ENCODE measurements at places on chromosomes 3 and 15. TPM values are rescaled to one million over a fixed set of nuclear protein-coding genes. Genes with fewer than 3 reads are reported as not detected.

The LTK gene
- total RNA-seq, result 1.1 TPM

GRCh38 chr15:45456212-45457106 lies 66.1 kb downstream of the SLC30A4 start:
- DNase-seq, result no peak

The SRGAP3 gene
- total RNA-seq, result 14.4 TPM

DNA sequence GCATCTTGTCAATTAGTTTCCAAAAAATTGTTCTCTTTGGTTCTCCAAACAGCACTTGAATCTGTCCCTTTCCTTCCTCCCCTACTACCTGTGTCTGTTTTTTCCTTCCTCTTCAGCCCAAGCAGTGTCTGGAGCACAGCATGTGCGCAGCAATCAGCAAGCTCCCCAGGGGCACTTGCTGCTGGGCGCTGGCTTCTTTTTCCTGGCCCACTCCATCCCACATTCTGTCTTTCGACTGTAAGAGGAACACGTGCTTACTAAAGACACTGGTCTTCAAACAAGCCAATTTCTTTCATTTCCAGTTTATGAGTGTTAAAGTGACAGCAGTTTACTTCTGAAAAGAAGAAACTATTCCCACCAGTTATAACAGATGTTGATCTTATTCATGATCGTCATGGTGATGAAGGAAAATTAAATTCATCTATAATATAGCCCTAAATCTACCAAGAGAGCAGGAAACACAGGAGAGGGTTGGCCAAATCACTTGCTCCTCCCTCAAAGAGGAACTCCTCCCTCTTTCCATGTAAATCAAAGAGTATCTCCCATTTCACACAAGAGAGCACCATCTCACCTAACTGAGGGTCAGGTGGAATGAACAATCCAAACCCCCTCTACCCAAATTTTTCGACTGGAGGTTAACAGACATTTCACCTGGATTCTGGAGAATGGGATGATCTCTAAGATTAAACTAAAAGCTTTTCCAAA lies 115.4 kb downstream of the IGF2BP2 start:
- no peak for DNase-seq

DNA sequence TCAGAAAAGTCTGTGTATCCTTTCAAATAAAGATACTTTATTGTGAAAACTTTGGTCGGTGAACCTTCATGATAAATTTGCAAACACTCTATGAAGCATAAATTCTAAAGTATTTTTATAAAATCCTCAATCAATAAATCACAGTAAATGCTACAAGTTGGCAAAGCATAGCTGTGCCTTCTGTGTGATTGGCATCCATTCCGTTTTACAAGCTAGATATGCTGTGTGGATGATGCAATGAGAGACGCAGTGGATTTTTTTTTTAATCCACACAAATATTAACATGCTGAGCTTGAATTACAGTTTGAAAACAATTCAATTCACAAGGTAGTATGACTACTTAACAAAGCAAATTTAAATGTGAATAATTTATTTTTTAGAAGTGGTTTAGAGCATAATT lies 937.2 kb downstream of the ZPLD1 start:
- no peak for DNase-seq

GRCh38 chr3:114928989-114929640 lies 218.0 kb downstream of the ZBTB20 start:
- no peak for DNase-seq

DNA sequence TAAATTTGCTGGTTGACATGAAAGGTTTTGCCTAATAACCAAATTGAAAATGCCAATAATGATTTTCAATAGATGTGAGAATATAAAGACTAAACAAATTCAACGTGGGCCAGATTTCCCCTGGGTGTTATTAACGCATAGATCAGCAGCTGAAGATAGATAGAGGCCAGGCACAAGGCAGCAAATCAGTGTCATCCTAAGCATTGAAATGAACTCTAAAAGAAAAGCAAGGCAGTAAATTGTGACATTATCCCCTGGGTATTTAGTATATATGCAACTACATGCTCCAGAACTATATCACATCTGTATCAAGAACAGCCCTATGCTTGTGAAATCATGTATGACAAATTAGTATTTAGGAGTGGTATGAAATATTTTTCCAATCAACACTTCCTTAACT lies 167.1 kb upstream of the EPHA3 start:
- DNase-seq, result no peak

GRCh38 chr3:44093531-44093930 lies 148.2 kb upstream of the TOPAZ1 start:
- DNase-seq, result no peak

GRCh38 chr3:97895216-97895615 lies 73.4 kb downstream of the CRYBG3 start:
- no peak for DNase-seq

DNA sequence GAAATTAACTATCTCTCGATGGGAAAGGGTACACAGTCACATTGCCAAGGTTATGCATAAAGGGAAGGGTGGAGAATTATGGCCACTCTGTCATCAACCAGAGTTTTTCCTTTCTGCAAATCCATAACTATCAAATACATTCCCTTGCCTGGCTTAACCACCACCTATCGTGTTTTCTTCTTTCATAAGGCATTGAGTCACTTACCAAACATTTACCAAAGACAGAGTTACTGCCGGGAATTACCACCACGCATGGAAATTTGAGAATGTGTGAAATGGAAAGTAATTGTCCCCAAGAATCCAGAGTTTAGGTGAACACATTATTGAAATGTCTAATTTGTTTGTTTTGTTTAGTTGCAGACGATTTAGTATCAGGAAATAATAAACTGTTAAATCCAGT lies 134.3 kb upstream of the LRRN1 start:
- DNase-seq, result no peak

DNA sequence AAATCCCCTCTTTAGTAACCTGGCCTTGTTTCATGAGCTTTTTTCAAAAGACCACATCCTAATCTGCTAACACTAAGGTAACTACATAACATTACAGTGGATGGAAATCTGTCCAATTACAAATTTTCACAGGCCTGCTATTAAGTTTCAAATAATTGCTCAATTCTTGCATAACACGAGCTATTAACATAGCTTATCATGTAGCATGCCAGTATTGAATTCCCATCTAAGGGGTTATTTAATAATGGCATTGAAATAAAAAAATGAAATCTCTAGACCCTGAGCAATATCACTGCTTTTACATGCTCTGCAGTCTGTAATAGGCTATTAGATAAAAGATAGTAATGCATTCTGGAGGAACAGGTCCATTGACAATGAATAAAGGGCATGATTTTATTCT lies 748.3 kb upstream of the NECTIN3 start:
- no peak for DNase-seq

The NCBP2 gene
- total RNA-seq, result 39.9 TPM

GRCh38 chr15:29016518-29016917 lies 130.7 kb downstream of the APBA2 start:
- no peak for DNase-seq

GRCh38 chr3:187737006-187737367 lies 8.3 kb downstream of the BCL6 start:
- peak; percentile 61 for DNase-seq

GRCh38 chr3:36461597-36461996 lies 81.3 kb downstream of the STAC start:
- no peak for DNase-seq

The FETUB gene
- not detected for total RNA-seq

The TMIE gene
- total RNA-seq, result 0.76 TPM

DNA sequence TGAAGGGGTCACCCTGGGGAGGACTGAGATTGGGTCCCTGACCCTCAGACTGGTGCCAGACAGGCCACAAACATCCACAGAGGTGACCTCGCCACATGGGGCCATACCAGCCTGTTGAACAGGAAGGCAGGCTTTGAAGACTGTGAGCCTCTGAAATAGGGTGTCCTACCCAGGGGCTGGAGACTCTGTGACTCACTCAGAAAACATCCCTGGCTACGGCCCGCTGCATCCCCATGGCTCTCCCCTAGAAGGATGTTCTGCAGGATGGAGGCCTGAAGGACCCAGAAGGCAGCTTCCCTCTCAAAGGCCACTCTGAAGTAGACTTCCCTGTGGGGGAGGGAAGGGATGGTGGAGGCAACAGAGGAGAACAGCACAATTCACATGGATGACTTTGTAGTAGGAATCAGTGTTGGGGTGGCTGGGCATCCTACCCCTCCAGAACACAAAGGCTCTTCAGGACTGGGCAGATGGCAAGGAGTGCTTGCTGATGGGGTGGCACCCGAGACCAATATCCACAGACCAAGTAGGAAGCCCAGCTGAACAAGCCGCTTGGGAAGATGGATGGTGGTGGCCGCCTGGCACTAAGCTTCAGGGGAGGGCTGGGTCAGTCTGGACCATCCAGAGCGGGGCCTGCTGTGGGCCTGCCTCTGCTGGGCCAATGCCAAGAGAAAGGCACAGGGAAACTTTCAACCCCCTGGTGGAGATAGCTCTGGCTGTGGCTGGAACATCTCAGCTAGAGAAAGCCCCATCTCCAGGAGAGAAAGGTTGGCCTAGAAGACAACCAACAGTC lies 37.6 kb upstream of the DUSP7 start:
- no peak for DNase-seq

- DNase-seq, result peak; percentile 65
These were observed 325 bp downstream of the ALCAM start for GRCh38 chr3:105367063-105367405.

- DNase-seq, result no peak
These were observed 16.4 kb upstream of the HCN4 start for GRCh38 chr15:73385205-73385604.

DNA sequence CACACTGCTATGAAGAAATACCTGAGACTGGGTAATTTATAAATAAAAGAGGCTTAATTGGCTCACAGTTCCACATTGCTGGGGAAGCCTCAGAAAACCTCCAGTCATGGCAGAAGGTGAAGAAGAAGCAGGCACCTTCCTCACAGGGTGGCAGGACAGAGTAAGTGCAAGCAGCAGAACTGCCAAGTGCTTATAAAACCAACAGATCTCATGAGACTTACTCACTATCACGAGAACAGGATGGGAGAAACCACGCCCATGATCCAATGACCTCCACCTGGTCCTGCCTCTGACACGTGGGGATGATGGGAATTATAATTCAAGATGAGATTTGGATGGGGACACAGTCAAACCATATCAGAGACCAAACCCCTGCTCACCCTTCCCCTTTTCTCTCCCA lies 75.0 kb downstream of the TRIM69 start:
- DNase-seq, result no peak

The NPAP1 gene
- not detected for total RNA-seq

DNA sequence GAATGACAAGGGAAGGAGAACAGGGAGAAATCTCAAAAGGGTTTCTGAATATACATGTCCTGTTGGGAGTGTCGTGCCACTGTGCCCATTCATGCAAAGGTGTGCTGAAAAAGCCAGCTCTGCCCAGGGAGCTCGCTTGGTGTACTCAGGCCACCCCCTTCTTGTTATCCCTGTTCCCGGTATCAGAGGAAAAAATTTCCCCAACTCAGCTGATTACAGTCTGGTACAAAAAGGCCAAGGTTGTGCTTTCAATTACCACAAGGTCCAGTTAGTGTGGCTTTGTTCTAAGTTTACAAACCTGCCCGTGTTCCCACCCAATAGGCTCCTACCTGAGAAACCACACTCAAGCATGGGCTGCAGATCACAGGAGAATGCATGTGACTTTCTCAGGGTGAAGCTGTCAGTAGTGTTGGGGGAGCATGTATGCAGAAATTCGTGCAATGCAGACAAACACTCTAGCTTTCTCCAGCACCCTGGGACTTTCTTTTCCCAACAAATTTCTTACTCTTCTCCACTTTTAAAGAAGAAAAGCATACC lies 648.5 kb downstream of the NR2F2 start:
- no peak for DNase-seq

DNA sequence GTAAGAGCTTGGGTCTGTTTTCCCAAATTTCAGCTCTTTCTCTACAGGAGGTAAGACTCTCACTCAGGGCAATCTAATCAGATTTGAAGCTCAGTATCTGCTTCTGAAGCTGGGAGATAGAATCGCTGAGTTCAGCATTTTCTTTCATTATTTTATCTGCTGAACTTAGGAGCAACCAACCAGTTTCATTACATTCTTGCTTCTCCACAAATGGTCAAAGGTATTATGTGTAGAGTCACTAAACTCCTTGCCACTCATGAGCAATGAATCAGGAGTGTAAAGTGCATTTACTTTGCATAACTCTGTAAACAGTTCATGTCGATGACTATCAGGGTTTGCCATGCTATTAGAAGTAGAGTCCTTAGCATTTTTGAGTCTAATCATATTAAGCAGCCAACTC lies 249.4 kb downstream of the CHL1 start:
- DNase-seq, result no peak

DNA sequence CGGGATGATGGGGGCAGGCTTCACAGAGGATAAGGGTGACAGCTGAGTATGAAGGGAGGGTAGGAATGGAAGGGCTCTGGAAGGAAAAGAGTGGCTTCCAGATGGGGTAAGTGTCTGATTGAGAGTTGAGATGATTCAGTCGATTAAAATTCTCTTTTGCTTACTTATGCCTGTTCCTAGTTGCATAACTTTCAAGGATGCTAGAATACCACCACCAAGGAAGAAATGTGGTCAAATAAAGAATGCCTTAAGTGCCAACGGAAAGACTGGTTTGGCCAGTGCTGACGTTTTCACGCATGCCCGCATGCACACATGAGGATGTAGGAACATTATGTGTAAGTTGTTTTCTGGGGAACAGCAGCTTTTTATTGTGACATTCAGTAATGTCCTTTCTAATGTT lies 263.4 kb upstream of the WNT5A start:
- DNase-seq, result no peak

- DNase-seq, result no peak
These were observed 6.6 kb upstream of the MRPS25 start for GRCh38 chr3:15071699-15072098.

- DNase-seq, result no peak
These were observed 1.4 kb downstream of the DNAJA4 start for GRCh38 chr15:78265752-78266224.

The GASK1A gene
- total RNA-seq, result 17.8 TPM

DNA sequence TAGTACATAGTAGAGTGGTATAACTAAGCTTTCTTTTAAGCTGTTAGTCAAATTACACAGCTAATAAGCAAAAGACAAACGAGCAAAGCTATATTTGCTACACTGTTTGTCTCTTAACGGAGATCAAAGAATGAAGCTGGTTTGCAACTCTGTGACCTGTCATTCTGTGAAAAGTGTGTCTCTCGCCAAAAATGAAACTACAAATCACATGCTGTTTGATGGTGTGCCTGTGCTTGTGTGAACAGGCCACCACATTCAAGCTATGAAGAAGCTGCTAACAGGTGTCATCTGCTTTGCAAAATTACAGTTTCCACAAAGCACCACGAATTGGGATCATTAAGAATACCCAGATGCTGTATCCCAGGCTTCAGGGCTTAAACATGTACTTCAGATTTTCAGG lies 667.8 kb upstream of the NAALADL2 start:
- DNase-seq, result no peak

DNA sequence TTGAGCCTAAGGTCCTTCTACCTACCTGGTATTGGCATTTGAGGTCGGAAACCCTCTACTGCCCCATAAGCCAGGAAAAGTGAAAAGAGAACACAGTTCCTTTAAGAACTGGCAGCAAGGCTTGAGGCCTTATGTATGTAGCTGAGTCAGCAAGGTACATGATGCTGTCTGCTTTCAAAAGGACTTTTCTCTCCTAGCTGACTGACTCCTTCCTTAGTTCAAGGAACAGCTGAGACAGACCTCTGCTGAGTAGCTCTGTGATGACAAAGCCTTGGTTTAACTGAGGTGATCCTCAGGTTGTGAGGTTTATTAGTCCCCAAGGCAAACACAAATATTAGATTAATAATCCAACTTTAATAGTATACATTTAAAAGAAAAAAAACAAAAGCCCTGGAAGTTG lies 45.8 kb downstream of the ADPGK start:
- DNase-seq, result no peak

GRCh38 chr3:140349938-140350337 lies 327.9 kb upstream of the TRIM42 start:
- no peak for DNase-seq

- no peak for DNase-seq
These were observed 1.6 kb upstream of the SMAD6 start for GRCh38 chr15:66700412-66700801.

The SLC22A14 gene
- 0.13 TPM for total RNA-seq

The ATP10A gene
- total RNA-seq, result 5.7 TPM

Measured in sciatic nerve (tissue), 2 donors.